ENCODE measurements at places on chromosomes 1 and 21.
A peak's percentile ranks its signal among the peaks of the same experiment; 100 is the strongest.

DNA sequence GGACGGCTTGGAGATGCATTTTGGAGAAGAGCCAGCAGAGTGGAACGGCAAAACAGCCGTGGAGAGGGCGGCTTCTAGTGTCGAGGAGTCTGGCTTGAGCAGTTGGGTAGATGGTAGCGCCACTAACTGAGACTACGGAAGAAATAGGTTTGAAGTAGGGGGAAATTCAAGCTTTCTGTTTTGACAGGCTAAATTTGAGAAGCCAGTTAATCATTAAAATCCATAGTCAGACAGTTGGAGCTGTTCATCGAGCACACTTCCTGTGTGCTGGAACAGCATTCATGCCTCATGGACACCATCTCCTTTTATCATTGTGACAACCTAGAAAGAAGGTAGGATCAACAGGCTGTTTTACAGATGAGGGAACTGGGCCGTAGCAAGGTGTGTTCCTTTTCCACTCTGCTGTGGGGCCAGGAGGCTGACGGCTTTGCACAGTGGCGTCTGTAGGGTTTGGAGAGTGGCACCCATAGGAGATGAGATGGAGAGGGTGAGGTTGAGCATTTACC, 3.4 kb upstream of the PKLR start:
- no peak for DNase-seq

- no peak for DNase-seq
These were observed 132.7 kb upstream of the SERTAD4 start for GRCh38 chr1:210099921-210100320.

DNA sequence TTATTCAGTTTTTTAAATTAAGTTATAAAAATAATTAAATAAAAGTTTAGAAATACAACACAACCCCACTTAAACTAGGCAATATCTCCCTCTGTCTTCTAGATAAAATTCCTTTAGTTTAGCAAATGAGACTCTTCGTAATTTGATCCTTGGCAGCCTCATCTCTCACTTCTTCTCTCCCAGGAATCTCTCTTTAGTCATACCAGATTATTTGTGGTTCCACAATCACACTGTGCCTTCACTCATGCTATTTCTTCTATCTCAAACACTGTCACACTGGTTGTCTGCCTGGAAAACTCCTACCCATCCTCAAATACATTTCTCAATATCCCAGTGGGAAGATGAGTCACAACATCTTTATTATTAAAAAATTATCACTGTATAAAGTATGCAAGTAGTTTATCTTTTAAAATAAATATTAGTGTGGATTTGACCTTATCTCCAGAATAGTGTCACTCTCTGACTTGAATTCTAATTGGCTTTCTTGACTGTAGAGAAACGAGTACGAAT, 195.5 kb downstream of the KCNH1 start:
- DNase-seq = no peak

DNA sequence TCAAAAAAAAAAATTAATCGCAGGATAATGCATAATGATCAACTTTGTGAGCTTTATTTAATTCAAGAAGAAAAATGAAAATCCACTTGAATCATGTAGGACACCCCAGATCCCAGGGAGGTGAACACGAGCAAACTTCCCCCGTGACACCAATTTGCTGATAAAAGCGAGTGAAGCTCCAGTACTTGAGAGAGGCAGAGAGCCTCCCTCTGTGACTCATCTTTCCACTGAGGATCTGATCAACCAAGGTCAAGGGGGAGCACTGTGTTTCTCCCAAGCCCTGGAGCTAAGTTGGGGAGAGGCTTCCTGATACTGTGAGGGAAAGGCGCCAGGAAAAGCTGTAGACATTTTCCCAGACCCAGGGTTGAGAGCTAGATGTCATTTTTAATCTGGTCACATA, 160.9 kb downstream of the SLC44A5 start:
- no peak for DNase-seq

- DNase-seq = no peak
These were observed 4.8 kb downstream of the PLA2G5 start for GRCh38 chr1:20074725-20075171.

GRCh38 chr21:14080764-14081096, 130.0 kb downstream of the LIPI start:
- DNase-seq = no peak

DNA sequence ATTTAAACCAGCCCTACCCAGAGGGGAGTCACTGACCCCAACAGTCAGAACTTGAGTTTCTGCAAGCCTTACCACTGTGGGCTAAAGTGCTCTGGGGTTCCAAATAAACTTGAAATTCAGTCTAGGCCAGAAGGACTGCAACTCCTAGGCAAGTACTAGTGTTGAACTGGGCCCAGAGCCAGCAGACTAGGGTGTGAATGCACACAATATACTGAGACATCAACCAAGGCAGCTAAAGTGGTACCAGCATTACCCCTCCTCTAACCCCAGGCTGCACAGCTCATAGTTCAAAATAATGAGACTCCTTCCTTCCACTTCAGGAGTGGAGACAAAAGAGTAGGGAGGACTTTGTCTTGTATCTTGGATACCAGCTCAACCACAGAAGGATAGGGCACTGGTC, 18.9 kb upstream of the IL20 start:
- DNase-seq = no peak

GRCh38 chr21:41396558-41397075, 29.4 kb upstream of the MX1 start:
- DNase-seq = no peak

DNA sequence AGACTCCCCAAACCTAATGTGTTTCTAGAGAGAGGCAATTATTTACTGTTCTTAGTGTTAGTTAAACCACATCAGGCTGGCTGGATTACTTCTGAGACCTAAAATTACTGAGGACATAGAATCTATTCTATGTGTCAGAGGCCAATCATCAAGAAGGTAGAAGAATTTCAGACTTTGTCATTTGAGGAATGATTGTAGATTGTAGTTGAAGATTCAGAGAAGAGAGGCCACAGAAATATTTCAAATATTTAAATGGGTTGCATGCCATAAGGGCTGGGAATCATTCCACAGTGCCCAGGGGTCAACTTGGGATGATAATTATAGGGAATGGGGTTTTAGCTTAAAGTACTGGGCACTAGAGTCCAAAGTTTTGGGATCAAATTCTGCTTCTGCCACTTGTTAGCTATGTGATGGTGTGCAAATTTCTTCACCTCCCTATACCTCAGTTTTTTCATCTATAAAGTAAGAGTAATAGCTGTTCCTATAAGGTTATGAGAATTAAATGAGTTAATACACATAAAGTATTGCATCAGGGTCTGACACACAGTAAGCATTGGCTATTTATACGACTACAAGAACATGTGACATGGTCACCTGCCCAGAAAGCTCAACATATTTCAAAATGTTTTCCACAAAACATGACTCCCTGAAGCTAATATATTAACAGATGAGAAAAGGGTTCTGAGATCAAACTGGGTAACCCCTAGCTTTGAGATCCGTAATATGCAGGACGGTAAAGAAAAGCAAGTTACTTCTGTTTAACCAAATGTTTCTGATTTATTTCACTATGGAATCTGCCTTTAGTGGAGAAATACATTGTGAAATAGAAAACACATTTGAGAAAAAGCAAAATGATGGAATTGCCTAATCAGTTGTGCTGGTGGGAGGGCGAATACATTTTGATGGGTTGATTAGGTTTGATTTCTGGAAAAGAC, 69.7 kb upstream of the SPAG17 start:
- no peak for DNase-seq

DNA sequence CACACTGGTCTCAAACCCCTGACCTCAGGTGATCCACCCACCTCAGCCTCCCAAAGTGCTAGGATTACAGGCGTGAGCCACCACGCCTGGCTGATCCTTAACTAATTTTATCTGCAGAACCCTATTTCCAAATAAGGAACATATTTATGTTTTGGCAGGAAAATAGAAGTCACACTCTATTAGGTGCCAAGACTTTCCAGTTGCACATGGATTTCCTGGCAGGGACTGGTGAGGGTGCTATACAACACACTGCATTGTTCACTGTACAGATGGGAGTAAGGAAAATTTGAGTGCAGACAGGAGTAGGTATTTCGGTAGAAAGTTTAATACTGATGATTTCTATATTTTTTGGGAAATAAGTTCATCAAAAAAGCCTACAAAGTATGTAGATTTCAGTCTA, 605.3 kb upstream of the B3GALT2 start:
- no peak for DNase-seq

- peak; percentile 45 for DNase-seq
These were observed at the start of gene ZBTB8A for GRCh38 chr1:32538887-32539583. Gene ZBTB8A (plus strand): TSS chr1:32539427. CDS start chr1:32592932, 53,505 bp downstream.

DNA sequence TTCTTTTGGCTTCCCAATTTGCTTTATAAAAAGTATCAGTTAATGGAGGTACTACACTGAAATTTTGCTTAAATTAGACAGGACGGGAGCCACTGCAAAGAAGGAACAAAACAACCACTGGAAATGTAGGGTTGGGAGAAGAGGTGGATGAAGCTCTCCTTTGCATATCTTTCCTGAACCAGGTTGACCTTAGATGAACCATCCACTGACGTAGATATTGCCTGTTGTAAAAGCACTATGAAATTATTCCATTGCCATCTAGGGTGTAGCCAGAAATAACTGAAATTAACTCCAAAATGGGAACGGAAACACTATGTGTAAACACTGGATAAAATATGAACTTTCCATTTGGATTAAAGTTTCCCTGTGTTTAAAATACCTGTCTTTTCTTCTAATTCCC, 1.2 kb upstream of the ABL2 start:
- no peak for DNase-seq

DNA sequence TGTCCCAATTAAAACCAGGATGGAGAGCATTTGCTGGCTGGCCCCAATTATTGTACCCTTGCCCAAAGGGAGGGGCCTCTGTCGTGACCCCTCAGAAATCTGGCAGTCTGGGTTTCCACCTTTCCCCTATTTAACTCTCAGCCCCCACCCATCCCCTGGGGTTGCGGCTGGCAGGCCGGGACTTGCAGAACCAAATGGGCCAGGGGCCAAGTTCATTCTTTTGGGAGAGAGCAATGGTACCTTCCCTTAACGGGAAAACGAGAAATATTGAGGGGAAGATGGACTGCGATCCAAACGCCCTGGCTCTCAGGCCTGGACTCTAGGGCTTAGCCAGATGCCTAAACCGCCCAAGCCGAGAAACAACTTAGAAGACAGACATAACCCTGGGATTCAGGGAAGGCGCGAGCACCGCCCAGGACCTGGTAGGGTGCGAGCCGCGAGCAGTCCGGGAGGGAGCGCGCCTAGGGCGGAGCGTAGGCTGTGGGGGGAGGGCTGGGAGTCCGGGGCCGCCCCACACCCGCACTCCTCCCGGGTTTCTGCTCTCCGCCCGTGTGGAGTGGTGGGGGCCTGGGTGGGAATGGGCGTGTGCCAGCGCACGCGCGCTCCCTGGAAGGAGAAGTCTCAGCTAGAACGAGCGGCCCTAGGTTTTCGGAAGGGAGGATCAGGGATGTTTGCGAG, at the start of gene SLC27A3:
Gene SLC27A3 (plus strand): TSS at position 628 of the 678 bp plus-strand sequence. CDS start 91 bp downstream, outside the sequence.
- no peak for DNase-seq

- DNase-seq = peak; percentile 56
These were observed 38.2 kb downstream of the H3-3A start for GRCh38 chr1:226100436-226101391.

DNA sequence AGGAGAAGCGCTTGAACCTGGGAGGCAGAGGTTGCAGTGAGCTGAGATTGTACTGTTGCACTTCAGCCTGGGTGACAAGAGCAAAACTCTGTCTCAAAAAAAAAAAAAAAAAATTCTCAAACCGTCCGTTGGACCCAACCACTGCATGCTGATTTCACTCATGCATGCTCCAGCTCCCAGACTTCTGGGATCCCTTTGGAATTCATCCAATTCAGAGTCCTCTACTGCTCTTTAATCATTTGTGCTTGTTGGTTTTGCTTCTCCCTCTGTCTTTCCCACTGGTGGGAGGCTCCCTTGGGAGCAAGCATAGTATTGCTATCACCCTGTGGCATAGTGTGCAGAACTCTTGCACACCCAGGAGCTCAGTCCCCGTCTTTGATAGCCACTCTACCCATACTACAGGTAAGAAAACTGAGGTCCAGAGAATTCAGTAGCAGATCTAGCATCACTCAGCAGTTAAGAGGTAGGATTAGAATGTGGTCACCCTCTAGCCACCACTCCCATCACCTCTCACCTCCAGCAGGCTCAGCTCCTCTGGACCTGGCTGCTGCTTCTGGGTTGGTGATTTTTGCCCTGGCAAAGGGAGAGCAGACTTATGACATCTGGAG, 3.1 kb upstream of the LMNA start:
- no peak for DNase-seq

DNA sequence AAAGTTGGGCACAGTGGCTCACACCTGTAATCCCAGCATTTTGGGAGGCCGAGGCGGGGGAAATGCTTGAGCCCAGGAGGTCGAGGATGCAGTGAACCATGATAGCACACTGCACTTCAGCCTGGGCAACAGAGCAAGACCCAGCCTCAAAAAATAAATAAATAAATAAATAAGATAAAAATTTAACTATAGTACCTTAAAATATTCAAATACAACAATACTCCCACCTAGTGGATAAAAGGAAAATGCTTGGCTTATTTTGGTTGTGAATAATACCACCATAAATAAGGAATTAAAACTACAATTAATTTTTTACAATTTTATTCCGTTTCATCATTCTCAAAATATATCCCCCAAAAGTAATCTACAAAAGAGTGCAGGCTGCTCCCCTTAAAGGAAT, 8.1 kb downstream of the PSMG1 start:
- no peak for DNase-seq

- DNase-seq = no peak
These were observed 199.8 kb downstream of the DNM3 start for GRCh38 chr1:172041102-172041501.

DNA sequence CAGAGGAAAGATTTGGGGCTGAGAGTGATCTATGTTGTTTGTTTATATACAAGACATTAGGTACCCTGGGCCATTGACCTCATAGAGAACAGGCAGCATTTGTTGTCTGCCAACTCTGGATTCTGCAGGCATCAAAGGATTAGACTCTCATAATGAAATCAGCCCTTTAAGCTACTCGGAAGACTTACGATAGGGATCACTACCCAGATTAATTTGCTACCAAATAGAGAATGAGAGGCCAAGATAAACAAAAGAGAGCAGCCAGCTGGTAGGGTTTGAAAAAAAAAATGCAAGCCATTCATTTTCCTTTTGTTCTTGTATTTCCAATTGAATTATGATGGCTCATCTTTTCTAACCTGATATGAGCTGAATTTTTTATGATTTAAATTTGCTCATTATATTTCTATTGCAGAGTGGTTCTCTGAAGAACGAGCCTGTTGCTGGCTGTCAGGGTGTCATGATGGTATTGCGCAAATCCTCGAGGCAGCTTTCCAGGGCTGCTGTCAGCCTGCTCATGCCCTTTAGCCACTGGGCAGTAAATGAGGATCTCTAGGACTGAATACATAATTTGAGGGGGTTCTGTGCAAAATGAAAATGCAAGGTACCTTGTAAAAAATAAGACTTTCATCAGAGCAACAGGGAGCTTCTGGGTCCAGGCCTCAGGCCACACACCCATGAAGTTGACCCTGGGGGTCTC, 116.4 kb upstream of the KCNJ15 start:
- no peak for DNase-seq

Measured in activated T-cell treated with anti-CD3 and anti-CD28 coated beads, Interleukin-2, amount 50 U/mL, for 24 hours (primary cell).